Fibroblast of skin of left quadriceps (primary cell): ENCODE measurements at places on chromosomes 5 and 9.

DNA sequence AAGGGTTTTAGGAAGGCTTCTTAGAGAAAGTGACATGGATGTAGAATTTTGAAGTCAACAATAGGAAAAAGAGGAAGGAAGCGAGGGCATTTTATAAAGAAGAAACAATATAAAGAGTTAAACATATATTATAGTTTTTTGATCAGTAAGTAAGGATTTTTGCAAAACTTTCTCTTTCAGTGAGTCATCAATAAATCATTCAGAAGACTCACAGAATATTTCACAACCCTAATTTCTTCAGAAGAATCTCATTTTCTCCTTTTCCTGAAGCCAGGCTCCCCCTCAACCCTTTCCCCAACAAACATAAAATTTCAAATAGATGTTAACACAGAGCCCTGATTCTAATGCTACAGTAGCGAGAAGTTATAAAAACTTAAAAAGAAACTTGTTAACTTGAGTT lies 4.3 kb upstream of the COX7C start:
- no peak for DNase-seq

DNA sequence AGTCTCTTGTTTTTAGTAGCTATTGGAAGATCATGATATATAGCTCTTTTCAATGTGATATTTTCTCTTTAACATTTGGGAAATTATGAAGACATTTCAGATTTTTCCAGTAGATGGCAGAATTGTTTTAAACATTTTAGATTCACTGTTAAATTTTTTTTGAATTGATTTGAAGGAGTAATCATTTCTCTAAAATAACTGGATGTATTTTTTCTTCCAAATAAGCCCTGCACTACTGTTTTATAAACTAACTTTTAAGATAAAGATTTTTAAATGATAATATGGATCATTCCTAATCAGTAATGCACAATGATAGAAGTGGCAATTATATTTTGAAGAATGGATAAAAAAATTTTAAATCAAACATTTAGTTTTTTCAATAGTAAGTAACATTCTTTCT lies 14.2 kb downstream of the NDUFAF2 start:
- DNase-seq = no peak

GRCh38 chr5:59716029-59716428 lies 177.5 kb downstream of the PDE4D start:
- no peak for DNase-seq

GRCh38 chr5:179292681-179293635 lies 52.3 kb downstream of the ADAMTS2 start:
- no peak for DNase-seq

DNA sequence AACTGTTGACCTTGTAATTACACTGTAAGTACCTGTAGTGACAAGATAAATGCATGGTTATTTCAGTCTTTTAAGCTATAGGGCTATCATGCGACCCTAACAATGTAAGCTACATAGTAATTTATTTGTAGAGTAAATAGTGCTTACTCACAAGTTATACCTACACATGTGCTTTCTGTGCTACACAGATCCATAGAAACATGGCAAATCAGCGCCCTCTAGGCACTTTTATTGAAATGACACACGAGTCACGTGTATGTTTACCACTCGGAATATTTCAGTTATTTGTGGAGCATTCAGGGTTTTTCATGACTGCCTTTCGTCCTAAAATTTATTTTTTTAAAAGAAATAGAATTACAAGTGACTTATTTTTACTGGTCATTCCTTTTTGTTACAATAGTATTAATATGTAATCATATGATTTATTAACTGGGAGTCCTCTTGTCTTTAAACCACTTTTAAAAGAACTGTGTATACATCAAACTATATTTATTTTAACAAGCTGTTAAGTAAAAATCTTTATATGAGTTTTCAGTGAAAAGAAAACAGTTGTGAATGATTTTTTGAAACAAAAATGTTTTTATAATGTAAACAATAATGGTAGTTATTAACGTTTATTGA lies 1242.3 kb upstream of the WWC1 start:
- peak; percentile 24 for DNase-seq

DNA sequence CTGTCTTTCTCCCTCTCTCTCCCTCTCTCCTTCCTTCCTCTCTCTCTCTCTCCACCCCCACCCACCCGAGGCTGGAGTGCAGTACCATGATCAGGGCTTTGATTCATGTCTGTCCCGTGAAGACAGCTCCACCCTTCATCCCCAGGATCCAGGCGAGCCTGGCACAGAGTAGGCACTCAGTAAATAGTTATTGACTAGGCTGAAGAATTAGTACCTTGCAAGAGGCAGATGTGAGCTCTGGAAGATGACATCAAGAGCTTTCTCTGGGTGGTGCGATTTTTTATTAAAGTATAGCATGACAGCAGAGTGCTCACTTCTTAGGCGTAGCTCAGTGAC lies 24.0 kb upstream of the WDR38 start:
- no peak for DNase-seq

DNA sequence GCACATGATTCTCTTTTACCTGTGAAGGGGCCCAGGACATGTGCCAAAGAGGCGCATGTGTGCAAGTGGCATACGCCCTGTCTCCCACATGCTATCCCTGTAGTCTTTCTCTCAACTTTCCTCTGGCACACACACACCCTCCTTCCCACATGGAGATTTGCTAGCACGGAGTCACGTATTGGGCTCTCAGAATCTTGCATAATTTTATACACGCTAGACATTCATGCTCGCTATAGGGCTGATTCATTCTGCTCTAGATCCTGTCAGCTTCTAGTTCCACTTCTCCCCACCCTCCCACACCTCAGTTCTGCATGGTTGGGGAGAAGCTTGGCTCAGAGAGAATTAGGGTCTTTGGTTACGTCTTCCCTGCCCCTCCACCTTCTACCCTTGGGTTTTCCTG lies 72.8 kb downstream of the CD180 start:
- DNase-seq = no peak

DNA sequence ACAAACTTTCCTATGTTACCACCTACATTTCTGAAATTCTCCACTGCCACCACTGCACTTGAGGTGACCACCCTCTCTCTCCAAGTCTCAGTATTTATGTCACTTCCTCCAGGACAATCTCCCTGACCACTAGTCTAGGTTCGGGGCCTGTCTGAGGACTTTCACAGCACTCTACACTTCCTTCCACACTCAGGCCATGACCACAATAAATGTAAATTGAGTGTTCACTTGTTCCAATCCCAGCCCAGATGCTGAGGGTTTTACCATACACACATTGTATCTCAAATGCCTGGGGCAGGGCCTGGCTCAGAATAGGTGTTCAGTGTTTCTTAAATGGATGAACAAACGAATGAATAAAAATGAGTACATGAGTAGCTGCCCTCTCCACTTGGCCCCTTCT lies 26.9 kb upstream of the CCNG1 start:
- DNase-seq = no peak

GRCh38 chr5:122704247-122705036 lies 70.4 kb upstream of the SNX2 start:
- DNase-seq = peak; percentile 27

GRCh38 chr5:14561741-14562140 lies 19.9 kb upstream of the OTULINL start:
- DNase-seq = no peak

DNA sequence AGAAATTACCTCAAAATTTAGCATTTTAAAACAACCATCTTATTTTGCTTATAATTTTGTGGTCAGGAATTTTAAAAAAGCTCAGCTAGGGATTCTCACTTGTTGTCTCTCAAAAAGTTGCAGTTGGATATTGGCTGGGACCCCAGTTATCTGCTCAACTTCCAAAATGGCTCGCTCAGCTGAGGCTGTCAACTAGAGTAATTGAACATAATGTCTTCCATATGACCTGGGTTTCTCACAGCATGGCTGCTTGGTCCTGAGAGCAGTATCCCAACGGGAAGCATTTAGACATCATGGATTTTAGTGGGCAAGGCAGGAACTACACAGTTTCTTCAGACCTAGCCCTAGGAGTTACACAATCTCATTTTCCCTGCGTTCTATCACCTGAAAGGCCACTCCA lies 63.6 kb upstream of the SPEF2 start:
- DNase-seq = no peak

DNA sequence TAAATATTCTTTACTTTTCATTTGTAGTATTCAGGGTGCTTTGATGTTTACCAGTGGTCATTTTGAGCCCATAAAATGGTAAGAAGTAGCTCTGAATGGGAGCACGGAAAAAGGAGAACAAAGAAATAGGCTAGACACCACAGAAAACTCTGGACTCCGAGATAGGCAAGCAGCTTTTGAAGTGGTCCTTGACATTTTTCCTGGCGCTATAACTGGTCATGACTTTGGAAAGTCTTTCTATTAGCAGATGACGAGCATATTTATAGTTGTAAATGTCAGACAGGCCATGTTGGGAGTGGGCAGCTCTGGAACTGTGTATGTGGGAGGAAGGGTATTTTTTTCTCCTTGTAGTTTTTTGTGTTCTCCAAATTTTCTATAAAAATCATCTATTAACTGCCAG lies 126.1 kb upstream of the POC5 start:
- DNase-seq = no peak

- no peak for DNase-seq
Observed at GRCh38 chr9:5556101-5556705, 45.9 kb downstream of the PDCD1LG2 start.

DNA sequence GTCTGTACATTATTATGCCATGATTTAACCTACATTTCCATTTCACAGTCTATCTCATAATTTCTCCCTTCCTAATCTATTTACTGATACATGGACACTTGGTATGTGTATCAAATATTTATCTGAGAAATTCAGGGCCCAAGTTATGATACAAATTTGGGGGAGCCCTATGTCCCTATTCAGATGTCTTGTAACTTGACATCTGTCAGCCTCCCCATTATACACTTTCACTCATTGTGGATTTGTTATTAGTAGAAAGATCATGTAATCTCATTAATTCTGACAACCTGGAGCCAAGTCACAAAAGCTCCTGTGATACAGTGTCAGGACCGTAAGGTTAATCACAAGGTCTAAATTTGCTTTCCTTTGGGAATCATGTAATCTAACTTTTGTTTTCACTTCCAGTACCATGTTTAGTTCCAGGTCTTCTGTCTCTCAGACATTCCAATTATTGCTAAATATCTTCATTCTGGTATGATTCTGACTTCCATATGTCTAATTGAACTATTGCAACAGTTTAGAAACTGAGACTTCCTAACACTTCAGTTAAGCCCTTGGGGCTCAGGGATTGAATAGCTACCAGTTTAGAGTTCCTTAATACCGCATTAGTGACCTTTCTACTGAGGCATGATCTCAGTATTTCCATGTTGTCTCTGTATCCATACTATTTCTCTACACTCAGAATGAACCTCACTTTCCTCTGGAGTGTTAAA lies 182.9 kb upstream of the NUDT12 start:
- DNase-seq = no peak
